ENCODE measurements at places on chromosomes 7 and 10. TPM values are rescaled to one million over a fixed set of nuclear protein-coding genes. Genes with fewer than 3 reads are reported as not detected.

- DNase-seq, result peak; percentile 55
These were observed 229.0 kb downstream of the BICC1 start for GRCh38 chr10:58741673-58742072.

DNA sequence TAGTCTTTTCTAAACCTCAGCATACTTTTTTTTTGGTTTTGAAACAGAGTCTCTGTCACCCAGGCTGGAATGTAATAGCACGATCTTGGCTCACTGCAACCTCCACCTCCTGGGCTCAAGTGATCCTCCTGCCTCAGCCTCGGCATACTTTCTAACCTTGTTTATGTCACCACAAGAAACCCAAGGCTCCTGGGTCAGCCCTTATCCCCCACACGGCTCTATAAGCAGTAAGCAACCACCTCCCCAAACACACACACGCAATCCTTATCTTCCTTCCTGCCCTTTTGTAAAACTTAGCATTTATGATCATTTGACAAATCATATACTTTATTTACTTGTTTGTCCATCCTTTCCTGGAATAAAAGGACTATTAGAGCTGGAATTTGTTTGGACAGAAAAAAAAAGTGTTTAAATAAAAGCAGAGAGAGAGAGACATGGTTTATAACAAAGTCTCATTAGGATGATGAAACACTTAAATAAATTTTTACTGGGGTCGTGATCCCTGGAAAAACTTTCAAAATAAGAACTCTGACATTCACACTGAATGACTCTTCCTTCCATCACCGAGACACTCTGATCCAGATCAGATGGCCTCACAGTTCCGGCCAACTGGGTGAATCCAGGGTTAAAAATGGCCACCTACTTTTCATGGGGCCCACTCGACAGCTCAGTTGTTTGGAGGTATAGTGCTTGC lies 72.7 kb upstream of the PIK3CG start:
- no peak for DNase-seq

DNA sequence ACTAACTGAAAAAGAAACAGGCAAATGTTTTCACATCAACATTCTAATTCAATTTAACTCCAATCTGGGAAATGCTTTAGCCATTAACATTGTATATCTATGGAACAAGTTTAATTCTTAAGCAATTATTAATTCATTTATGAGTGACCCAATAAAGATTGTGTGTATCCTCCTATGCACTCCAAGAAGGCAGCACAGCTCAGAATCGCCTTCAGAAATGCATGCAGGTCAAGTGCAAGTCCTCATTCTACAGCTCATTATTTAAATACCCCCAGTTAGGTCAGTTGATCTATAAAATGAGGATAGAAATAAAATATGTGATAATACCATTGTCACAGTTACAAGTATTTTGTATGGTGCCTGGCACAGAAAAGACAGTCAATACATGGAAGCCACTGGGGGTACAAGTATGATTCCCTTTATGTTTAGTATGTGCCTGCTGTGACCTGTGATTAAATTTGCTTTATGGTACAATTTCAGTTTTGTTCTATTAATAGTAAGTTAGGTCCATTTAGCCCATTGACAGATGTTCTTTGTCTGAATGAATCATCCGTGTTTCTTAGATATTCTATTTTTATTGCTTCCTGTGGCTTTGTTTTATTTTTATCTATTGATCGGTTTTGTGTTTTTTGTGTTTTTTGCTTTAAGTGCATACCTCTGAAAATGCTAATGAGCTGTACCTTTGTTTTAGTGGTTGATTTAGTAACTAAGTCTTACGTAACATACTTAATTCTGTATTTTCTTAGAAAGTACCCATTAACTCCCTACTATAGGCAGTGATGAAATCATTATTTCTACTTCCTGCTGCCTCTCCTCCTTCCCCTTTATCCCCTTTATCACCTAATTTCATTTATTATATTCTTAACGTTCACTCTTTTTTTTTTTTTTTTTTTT lies 42.8 kb downstream of the CPXM2 start:
- DNase-seq, result peak; percentile 32

DNA sequence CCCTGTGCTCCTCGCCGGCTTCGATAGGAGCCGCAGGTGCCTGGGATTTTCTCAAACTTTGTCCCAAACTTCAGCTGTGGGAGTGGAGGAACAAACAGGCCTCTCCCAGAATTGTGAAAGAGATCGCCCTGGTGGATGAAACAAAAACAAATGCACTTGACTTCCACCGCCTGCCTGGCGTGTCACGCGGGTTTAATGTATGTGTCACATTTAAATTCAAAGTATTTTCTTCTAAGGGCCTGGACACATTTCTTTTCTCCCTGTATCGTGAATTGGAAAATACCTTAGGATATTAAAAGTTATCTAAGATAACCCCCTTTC lies 694 bp upstream of the WASL start:
- peak; percentile 70 for DNase-seq

The NEUROD6 gene
- total RNA-seq, result not detected

The AOAH gene
- not detected for total RNA-seq

- DNase-seq, result no peak
These were observed 757 bp upstream of the GRID1 start for GRCh38 chr10:86367152-86367951.

GRCh38 chr10:5651388-5651764 lies 15.0 kb downstream of the ASB13 start:
- no peak for DNase-seq

- DNase-seq, result no peak
These were observed 48.8 kb upstream of the EXOC6 start for GRCh38 chr10:92799568-92799967.

DNA sequence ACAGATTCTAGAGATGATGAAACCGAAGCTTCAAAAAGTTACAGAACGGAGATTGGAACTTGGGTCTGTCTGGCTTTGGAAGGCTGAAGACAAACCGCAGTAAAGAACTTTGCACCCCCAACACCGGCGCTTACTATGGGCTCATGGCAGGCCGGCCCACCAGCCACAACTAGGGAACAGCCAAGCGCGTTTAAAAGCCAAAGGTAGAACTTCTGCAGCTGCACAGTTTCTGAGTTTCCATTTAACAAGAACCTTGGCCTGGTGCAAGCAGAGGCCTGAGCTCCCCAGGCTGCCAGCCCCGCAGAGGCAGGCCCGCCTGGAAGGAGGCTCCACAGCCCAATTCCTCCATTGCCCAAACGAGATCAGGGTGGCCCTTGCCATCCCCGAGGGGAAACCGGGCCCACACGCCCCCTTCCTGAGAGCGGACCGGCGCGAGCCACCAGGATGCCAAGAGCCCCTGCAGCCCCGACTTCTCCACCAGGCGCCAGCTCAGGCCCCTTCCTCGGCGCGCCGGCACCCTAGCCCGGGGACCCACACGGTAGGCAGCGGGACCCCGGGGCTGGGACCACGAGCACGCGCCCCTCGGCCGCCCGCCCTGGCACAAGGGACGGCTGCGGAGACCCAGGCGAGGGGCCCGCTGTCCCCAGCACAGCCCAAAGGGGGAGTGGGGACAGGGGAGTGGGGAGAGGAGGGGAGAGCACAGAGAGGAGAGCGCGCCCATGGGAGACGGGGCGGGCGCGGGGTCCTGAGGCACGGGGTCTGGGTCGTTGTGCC lies 566 bp downstream of the MAD1L1 start:
- DNase-seq, result peak; percentile 34

DNA sequence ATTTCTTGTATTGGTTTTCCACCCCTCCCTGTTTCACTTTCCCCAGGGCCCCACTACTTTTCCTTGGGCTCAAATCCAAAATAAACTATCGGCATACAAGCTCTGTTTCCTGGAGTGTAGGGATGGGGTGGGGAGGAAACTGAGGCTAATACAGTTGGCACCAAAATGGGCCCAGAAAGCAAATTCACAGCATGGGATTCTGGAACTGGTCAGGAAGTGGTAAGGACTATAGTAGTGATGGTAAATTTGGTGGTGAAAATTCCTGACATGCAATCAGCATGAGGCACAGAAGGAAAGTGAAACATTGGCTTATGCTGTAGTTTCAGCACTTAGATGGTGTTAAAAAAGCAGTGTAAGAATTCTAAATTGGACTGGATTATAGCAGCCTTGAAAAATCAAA lies 8.7 kb upstream of the SAMD9L start:
- peak; percentile 87 for DNase-seq

The SP4 gene
- total RNA-seq, result 14.3 TPM
